Activated T-cell treated with anti-CD3 and anti-CD28 coated beads, Interleukin-2, amount 50 U/mL, for 4 hours (primary cell): ENCODE measurements at places on chromosomes 6 and 20.

- DNase-seq = no peak
Measured at GRCh38 chr20:24580855-24581254, 111.4 kb downstream of the SYNDIG1 start.

- no peak for DNase-seq
Measured at GRCh38 chr6:45297320-45297719, 30.8 kb upstream of the RUNX2 start.

DNA sequence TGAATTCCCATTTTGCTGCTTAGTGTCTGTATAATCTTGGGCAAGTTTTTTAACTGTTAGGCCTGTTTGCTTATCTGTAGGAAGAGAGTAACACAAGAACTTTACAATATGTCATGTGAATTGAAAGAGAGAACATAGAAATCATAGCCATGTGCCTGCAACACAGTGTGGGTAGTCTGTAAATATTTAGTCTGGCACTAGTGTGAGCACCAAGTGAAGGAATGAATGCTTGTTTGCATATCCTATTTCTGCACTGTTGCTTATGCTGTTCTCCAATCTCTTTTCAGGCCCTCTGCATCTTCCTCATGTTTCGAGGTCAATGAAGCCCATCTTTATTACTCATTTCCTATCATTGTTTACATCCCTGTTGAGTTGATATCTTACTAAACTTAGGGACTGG is 49.2 kb downstream of the CBFA2T2 start:
- DNase-seq = no peak

- peak; percentile 42 for DNase-seq
Measured at GRCh38 chr6:37696841-37697662, 631 bp downstream of the MDGA1 start.

DNA sequence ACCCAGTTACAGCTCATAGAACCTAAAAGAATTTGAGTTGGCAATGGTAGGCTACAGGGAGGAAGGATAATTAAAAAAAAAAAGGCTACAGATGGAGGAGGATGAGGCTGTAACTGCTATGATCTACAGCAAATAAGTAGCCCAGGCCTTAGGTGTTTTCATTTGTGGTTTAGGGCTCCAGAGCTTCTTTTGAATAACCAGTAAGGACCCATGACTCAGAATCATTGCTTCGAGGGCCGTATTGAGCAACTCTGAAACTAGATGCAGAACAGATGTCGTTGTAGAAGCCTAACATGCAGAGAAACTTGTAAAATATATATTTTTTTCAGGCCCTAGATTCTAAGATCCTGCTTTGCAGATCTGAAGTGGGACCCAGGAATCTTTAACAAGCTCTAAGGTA is 19.0 kb upstream of the ASIP start:
- no peak for DNase-seq

GRCh38 chr20:23609486-23610109 is 3.9 kb upstream of the CST9 start:
- DNase-seq = no peak

DNA sequence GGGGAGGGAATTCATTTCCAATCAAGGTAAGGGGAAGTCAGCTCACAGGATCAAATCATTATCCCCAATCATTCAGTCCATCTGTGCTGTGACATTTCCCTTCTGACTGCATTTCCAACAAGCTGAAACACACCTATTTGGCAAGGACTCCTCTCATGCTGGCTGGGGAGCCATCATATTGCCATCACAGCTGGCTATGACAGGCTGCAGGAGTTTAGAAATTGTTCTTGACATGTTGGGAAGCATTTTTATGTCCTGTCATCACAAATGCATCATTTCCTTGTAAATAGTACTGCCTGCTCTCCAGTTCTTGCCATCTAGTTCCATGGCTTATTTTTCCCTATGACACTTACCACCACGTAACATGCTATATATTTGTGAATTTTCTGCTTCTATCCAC is 113.9 kb upstream of the TMEM170B start:
- no peak for DNase-seq

DNA sequence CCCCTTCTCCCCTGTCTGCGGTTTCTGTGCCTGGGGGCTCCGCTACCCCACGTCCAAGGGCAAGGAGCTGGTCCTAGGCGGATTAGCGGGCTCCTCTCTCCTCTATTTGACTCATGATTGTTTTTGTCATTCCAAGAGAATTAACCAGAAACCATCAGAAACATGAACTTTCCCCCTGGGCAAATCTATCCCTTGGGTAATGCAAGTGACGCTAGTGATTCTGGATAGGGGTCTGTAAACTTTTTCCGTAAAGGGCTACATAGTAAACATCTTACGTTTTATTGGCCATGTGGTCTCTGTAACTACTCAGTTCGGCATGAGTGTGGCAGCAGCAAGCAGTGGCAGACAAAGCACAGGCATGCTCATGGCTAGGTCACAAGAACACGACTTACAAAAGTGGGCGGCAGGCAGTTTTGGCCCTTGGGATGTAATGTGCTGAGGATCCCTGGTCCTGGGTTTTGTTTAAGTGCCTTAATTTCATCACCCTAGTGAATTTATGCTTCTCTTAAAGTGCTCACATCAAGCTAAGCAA is 654 bp downstream of the CST11 start:
- no peak for DNase-seq

- no peak for DNase-seq
Measured at GRCh38 chr6:89731924-89732567, 87.5 kb downstream of the MDN1 start.

- DNase-seq = no peak
Measured at GRCh38 chr6:140554421-140554820, 1180.0 kb upstream of the CITED2 start.

GRCh38 chr6:99165838-99166237 is 183.6 kb downstream of the FAXC start:
- DNase-seq = no peak

DNA sequence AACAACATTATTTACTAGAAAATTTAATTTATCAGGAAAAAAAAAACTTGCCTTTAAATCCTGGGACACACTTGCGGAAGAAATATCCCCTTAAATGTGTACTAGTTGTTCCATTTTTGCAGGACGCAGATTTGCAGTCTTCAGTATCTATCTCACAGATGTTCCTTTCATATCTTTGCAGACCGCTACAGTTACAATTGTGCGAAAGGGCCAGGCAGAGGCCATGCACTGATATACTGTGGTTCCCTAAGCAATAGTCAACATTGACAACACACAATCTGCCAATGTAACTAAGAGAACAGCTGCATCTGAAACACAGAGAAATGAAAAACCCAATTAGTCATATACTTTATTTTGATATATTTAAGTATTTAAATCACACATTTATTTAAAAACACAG is 411.2 kb downstream of the EYS start:
- DNase-seq = no peak

GRCh38 chr6:130453230-130453629 is 87.4 kb downstream of the TMEM200A start:
- no peak for DNase-seq

GRCh38 chr6:16252686-16253299 is 14.4 kb downstream of the GMPR start:
- DNase-seq = no peak

DNA sequence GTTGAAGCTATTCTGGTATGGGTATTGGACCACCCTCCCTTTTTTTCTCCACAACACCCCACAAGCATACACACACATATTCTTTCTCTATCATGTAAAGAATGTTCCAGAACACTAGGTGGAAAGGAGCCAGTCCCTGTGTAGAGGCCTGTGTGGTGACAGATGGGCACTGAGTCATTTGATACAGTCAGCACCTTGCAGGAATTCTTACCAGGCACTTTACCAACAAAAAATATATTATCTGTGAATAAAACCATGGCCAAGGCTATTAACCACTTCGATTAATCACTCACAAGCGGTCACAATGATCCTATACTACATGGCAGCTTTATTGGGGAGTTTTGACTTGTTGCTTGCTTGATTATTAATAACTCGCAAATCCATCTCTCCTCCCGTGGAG is 149.5 kb downstream of the BFSP1 start:
- no peak for DNase-seq

- no peak for DNase-seq
Measured at GRCh38 chr6:49888742-49889431, 22.6 kb upstream of the CRISP1 start.

- no peak for DNase-seq
Measured at GRCh38 chr6:52497652-52498408, 77.7 kb downstream of the EFHC1 start.

GRCh38 chr20:7025635-7026034 is 258.1 kb downstream of the BMP2 start:
- DNase-seq = no peak

GRCh38 chr6:73969971-73970970 is 274.3 kb downstream of the CD109 start:
- DNase-seq = no peak

DNA sequence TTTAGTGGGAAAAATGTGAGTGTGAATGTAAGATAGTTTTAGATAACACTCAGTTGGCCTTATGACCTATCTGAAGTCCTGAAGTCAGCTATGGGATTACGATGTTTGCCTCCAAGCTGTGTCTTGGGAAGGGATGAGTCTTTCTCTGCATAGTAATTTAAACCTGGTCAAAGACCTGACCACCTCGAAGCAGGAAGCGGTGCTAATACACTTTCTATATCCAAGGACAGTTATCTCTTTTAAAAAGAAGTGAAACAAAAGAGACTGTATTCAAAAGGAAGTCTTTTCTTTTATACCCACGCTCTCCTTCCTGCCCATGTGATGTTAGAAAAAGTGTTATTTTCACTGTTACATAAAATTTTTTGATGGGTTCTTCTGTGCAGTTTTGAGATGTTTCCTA is 94.9 kb downstream of the JARID2 start:
- no peak for DNase-seq

DNA sequence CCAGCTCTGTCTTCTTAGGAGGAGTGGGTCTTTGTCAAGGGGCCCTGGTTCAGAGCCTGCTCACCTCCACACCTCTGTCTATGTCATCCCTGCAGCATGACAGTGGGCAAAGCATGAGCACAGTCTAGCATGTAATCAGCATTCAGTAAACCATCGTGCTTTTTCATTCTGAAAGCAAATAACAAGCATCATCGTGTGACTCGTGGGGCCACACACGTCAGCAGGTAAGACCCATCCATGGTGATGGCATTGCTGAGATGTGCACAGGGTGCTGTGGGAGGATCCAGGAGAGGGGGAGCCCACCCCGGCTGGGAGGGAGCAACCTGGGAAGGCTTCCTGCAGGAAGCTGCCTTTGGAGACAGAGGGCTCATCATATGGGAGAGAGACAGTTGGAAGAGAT is 106.7 kb downstream of the TMEM242 start:
- DNase-seq = no peak

DNA sequence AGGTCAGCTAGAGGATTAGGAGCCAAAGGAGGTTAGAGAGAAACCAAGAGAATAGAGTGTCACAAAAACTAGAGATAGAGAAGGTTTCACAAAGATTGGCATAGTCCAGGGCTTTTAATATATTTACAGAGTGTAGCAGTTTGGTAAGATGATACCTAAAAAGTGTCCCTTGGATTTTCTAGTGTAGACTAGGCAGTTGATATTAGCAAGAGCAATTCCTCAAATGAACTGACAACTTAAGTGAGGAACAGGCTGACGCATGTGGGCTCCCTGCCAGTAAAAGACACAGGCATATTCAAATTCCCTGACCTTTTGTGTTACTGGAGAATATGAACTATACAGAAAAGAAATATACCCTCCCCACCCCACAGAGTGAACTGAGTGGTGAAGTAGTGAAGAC is 40.1 kb downstream of the VTA1 start:
- no peak for DNase-seq

DNA sequence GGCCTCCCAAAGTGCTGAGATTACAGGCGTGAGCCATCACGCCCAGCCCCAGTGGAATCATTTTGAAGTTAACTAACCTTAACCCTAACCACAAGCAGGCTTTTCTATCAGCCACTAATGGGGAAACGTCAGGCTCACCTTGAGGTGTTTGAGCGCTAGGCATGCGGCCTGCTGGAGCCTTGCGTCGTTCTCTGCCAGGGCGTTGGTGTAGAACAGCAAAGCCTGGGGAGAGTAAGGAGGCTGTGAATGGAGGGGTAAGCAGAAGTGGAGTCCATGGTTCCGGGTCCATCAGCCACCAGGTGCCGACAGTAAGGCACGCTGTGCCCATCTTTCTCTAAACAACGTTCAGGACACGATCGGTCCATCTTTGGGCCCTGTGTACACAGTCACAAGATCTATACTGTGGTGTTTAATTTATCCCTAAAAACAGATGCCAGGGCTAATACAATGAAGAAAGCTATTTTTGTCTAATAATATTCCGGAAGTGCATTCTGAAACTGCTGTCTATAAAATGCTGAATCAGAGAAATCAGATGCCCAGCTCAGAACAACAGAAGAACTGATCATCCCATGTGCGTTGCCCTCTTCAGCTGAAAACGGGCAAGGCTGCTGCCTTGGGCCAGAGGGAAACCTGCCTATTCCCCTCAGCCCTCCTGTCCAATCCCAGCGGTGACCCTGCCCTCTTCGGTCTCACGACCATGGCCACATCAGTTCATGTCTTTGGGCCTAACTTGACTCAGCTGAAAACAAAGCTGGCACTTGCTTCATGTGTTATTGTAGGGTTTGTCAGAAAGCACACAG is 79.6 kb downstream of the PTPN1 start:
- no peak for DNase-seq

DNA sequence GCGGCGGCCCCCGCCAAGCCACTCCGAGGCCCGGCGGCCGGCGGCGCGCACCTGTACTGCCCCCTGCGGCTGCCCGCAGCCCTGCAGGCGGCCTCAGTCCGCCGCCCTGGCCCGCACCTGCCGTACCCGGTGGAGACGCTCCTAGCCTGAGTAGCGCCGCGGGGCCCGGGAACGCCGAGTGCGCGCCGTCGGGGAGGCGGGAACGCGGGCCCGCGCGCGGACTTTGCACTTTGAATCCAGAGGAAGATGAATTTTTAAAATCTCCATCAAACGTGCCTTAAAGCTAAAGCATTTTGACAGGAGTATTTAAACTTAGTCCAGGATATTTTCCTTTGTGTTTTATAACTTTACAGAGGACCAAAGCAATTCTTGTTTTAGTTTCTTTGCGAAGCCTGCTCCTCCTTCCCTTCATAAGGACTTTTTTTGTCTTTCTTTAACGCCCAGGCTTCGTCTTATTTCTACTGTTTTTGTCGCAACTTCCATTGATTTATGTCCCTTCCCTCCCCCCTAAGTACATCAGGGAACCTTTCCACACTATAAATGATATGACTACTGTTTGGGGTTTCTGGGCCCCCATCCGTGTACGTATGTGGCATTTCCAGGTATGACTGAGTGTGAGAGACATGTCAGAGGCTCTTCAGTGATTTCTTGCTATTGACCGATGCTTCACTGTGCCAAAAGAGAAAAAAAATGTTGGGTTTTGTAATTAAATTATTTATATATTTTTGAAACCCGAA is 2.0 kb downstream of the FOXQ1 start:
- no peak for DNase-seq

GRCh38 chr6:39879535-39879934 is 54.7 kb downstream of the MOCS1 start:
- DNase-seq = no peak
